Lung (tissue), 17 donors: ENCODE measurements at places on chromosomes 1 and 21.

- no peaks in the 10 kb centered on the region for H3K4me1 ChIP-seq
- no peak overlapping the region for H3K27ac ChIP-seq
- DNase-seq = no peak
- no peaks in the 10 kb centered on the region for H3K36me3 ChIP-seq
- no peaks in the 10 kb centered on the region for H3K27me3 ChIP-seq
- H3K4me3 ChIP-seq = no peak overlapping the region
Observed at GRCh38 chr1:198575292-198575691, 34.8 kb upstream of the ATP6V1G3 start.

GRCh38 chr1:39167632-39168209 lies 36.8 kb upstream of the MACF1 start:
- peak overlapping the region; percentile 33 for H3K27ac ChIP-seq
- H3K27me3 ChIP-seq = no peaks in the 10 kb centered on the region
- no peaks in the 10 kb centered on the region for H3K36me3 ChIP-seq
- H3K4me3 ChIP-seq = no peak overlapping the region

- no peak overlapping the region for H3K4me3 ChIP-seq
- peaks cover 12% of the 10 kb centered on the region for H3K4me1 ChIP-seq
- H3K36me3 ChIP-seq = no peaks in the 10 kb centered on the region
- no peak overlapping the region for H3K27ac ChIP-seq
- DNase-seq = no peak
- H3K27me3 ChIP-seq = no peaks in the 10 kb centered on the region
Observed at GRCh38 chr1:232873931-232874330, 68.7 kb downstream of the MAP10 start.

DNA sequence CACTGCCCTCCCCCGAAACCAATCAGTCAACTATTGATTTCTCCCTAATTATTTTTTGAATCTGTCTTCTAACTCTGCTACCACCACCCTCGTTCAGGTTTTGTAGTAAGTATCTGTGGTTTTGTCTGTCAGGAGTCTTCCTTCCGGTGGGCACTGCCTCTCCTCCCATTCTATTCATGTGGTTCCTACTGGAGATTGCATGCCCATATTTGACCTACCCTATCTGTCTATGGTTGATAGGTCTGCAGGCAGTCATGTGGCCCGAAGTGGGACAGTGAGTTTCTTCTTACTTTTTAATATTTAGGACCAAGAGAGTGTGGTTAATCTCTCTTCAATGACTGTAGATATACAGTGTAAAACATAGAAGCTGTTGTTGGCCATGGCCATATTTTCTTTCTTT lies 17.8 kb upstream of the MAST2 start:
- no peak for DNase-seq
- H3K27ac ChIP-seq = no peak overlapping the region
- H3K4me1 ChIP-seq = no peaks in the 10 kb centered on the region
- H3K4me3 ChIP-seq = no peak overlapping the region
- H3K27me3 ChIP-seq = no peaks in the 10 kb centered on the region
- no peaks in the 10 kb centered on the region for H3K36me3 ChIP-seq

DNA sequence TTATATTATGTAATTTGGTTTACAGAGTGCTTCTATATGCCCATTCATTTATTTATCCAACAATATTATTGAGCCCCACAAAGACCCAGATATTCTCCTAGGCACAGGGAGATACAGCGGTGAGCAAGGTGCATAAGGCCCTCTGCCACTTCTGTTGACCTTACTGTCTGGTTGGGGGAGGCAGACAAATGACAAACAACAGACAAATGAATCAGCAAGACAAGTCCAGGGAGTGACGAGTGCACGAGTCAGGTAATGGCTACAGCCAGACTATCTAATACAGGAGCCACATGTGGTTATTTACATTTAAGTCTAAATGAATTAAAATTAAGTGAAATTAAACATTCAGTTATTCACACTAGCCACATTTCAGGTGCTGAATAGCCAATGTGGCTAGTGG lies 22.0 kb upstream of the BCAR3 start:
- H3K36me3 ChIP-seq = no peaks in the 10 kb centered on the region

- no peak overlapping the region for H3K27ac ChIP-seq
- peaks cover 7% of the 10 kb centered on the region for H3K36me3 ChIP-seq
- no peaks in the 10 kb centered on the region for H3K27me3 ChIP-seq
- no peak overlapping the region for H3K4me3 ChIP-seq
Observed at GRCh38 chr1:183514235-183514634, 41.9 kb downstream of the SMG7 start.
